ENCODE measurements at places on chromosomes 1 and 21. TPM values are rescaled to one million over a fixed set of nuclear protein-coding genes. Genes with fewer than 3 reads are reported as not detected.

GRCh38 chr1:206716159-206716869, 31.6 kb downstream of the MAPKAPK2 start:
- DNase-seq = no peak

GRCh38 chr21:14926186-14926585, 138.6 kb downstream of the NRIP1 start:
- no peak for DNase-seq

GRCh38 chr1:94067196-94067595, 53.8 kb downstream of the ABCA4 start:
- no peak for DNase-seq

- DNase-seq = peak; percentile 84
These were observed 133.4 kb downstream of the SYT2 start for GRCh38 chr1:202576816-202577215.

DNA sequence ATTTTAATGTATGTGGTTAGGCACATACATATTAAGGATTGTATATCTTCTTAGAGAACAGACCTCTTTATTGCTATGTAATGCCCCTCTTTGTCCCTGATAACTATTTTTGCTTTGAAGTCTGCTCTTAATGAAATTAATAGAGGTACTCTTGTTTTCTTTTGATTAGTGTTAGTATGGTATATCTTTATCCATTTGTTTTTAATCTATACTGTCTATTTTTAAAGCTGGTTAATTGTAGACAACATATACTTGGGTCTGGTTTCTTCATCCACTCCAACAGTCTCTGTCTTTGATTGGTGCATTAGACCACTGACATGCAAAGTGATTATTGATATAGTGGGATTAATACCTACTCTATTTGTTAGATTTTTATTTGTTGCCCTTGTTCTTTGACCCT, 36.0 kb downstream of the LEPR start:
- DNase-seq = no peak

DNA sequence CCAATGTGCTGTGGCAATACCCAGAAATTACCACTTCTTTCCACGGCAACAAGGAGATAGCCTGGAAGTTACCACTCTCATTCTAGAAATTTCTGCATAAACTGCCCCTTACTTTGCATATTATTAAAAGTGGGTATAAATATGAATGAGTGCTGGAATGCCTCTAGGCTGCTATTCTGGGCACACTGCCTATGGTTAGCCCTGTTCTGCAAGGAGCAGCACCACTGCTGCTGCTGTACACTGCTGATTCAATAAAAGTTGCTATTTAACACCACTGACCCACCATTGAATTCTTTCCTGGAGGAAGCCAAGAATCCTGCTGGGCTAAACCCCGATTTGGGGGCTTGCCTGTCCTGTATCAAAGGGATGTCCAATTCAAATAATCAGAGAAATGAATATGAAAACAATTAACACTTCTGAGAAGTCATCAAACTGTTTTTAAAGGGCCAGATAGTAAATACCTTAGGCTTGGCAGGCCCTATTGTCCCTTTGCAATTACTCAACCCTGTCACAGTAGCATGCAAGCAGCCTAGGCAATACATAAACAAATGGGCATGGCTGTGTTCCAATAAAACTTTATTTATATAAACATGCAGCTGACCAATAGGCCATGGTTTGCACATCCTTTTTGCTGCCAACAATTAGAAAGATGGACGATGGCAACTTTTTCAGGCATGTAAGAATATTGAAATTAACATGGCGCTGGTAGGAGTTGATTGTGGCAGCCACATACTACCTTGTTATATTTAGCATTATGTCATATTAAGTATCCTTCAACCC, 369.4 kb upstream of the B3GALT2 start:
- no peak for DNase-seq

DNA sequence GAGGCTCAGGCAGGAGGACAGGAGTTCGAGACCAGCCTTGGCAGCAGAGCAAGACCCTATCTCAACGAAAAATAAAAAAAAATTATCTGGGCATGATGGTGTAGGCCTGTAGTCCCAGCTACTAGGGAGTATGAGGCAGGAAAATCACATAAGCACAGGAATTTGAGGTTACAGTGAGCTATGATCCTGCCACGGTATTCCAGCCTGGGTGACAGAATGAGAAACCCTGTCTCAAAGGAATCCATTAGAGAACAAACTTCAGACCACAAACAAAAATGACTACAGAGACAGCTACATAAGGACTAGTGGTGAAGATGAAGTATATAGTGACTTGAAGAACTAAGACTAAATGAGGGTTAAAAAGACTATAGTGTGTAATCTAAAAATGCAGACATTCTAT, 233.1 kb downstream of the RERE start:
- no peak for DNase-seq

OPTC gene
- total RNA-seq = not detected

- DNase-seq = no peak
These were observed 325.1 kb downstream of the HHAT start for GRCh38 chr1:210653771-210654170.

CELA3B gene
- total RNA-seq = not detected

GRCh38 chr1:44673675-44674112, 587 bp downstream of the TMEM53 start:
- DNase-seq = no peak

GRCh38 chr21:25834381-25834780, 99.6 kb downstream of the GABPA start:
- DNase-seq = no peak

ALX3 gene
- total RNA-seq = not detected

TNFSF4 gene
- 26.1 TPM for total RNA-seq

ODF2L gene
- 18.7 TPM for total RNA-seq

- DNase-seq = no peak
These were observed 32.7 kb upstream of the KIRREL1 start for GRCh38 chr1:157960773-157961172.

DNA sequence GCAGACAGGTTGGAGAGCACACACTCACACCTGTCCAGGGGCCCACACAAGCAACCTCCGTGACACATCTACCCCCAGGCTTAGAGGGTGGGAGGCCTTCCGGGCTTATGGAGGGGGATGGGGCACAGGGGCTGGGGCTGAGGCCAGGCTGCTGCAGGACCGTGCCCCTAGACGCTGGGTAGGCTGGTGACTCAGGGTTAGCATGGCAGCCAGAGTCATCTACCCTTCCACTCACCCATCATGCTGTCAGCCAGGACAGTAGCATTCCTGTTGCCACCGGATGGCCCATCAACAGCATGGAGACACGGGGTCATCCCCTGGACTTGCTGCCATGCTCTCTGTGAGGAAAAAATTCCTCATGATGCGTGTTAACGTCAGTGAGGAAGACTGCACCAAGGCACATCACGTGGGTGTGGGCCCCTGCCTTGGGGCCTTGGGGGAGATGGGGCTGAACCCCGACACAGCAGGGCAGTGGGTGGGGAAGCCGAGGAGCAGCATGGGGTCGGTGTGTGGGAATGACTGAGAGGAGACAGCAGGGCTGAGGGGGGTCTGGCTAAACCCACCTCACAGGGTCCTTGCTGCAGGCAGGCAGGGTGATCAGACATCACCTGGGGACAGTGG, 52.8 kb downstream of the WNT9A start:
- DNase-seq = no peak

DNA sequence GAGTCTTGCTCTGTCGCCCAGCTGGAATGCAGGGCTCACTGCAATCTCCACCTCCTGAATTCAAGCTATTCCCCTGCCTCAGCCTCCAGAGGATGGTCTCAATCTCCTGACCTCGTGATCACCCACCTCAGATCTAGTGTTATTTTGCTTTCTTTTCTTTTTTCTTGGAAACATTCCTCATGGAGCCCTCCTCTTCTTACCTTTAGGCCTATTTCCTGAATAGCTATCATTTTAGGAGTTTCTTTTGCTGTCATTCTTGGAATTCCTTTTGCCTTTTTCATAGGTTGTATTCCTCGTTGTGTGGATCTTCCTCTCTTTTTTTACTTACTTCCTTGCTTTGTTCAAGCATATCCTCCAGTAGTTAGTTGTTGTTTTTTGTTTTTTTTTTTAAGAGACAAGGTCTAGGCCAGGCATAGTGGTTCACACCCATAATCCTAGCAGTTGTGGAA, 173.8 kb downstream of the RASAL2 start:
- DNase-seq = peak; percentile 42

DNA sequence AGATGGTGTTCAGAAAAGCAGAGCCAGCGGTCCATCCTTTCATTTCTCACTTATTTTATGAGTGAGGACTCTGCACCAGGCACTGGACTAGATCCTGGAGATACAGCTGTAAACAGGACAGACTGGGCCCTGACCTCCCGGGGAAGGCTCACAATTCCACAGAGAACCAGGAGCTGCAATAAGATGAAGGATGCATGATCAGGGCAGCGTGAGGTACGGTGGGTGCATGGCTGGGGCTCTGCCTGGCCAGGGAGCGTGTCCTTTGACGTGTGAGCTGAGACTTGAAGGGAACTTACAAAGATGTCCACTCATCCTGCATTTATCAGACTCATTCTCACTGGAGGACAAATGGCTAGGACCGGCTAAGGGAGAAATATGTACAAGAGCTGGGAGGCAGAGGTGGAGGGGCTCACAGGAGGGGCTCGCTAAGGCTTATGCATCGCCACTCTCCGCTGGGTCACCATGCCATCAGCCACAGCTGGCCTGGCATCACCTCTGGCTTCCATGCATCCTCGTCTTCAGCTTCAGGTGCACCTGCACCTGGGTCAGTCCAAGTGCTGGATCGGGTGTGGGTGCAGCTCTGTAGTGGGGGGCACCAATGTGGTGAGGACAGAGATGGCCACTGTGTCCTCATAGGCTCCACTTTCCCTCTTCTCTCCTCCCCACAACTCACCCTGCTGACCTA, 213.9 kb downstream of the TOMM20 start:
- no peak for DNase-seq

DNA sequence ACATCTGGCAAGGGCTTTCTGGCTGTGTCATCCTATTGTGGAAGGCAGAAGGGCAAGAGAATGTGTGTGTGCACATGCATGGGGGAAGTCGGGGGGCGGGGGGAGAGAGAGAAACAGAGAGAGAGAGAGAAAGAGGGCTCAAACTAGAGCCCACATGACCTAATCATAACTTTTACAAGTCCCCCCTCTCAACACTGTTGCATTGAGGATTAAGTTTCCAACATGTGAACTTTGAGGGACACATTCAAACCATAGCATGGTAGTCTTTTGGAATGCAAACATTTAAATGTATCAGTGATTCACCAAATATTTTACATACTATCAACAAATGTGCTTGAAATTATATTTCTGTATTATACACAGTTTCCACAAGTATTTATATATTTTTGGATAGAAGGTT, 655.4 kb upstream of the B3GALT2 start:
- no peak for DNase-seq

TMEM82 gene
- 0.11 TPM for total RNA-seq

DENND2C gene
- total RNA-seq = 4.6 TPM

HLX gene
- total RNA-seq = 2.4 TPM

- DNase-seq = no peak
These were observed 72.5 kb downstream of the ZNF326 start for GRCh38 chr1:90067194-90067931.

DNA sequence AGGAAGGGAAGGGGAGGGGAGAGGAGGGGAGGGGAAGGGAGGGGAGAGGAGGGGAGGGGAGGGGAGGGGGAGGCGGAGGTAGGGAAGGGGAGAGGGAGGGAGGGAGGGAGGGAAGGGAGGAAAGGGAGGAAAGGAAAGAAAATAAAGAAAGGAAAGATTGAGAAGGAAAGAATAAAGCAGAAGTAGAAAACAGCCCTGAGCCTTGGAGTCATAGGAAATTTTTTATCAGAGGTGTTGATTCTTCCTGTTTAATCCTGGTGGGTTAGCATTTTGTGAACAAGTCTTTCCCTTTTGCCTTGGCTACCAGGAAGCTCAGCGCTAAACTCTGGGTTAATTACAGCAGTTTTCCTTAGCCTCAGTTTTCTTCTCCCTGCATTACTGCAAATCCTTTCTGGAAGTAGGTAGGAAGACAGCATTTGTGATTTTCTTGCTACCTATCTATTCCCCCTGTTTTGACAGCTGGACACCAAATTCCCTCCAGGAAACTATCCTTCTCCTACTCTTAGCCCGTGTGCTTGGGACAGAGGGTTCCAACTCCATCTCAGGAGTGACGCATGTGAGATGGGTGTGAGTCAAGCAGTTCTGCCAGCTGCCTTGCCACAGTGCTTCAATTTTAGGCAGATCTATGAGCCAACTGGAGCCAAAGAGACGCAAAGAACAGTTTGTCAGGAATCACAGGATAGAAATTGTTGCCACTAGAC, 26.9 kb downstream of the TOMM20 start:
- DNase-seq = peak; percentile 87

- DNase-seq = peak; percentile 70
These were observed 43.0 kb downstream of the TOR3A start for GRCh38 chr1:179124873-179125272.

RPTN gene
- total RNA-seq = not detected

Measured in LHCN-M2 (cell line).